ENCODE measurements at places on chromosomes 4 and X.

DNA sequence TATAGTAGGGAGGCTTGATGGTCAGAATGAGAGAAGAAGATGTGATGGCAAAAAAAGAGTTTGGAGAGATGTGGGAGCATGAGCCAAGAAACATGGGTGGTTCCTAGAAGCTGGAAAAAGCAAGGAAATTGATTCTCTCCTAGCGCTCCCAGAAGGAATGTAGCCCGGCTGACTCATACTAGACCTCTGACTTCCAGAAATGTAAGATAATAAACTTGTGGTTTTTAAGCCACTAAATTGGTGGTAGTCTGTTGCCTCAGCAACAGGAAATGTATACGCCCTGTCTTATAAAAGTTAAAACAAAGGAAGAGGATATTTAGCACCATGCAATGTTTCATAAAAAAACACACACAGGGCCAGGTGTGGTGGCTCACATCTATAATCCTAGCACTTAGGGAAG, 182.7 kb upstream of the PCDH7 start:
- H3K4me1 ChIP-seq = no peaks in the 10 kb centered on the region
- peak; percentile 16 for DNase-seq
- H3K4me3 ChIP-seq = no peak overlapping the region
- H3K36me3 ChIP-seq = no peaks in the 10 kb centered on the region
- no peaks in the 10 kb centered on the region for H3K27me3 ChIP-seq
- H3K27ac ChIP-seq = no peak overlapping the region

- H3K4me1 ChIP-seq = no peaks in the 10 kb centered on the region
- no peaks in the 10 kb centered on the region for H3K36me3 ChIP-seq
- H3K27ac ChIP-seq = no peak overlapping the region
- no peak overlapping the region for H3K4me3 ChIP-seq
- peaks cover 11% of the 10 kb centered on the region for H3K27me3 ChIP-seq
These were observed 19.4 kb upstream of the SMIM31 start for GRCh38 chr4:164734484-164734883.

GRCh38 chr4:118177126-118177525, 142.8 kb downstream of the NDST3 start:
- no peak overlapping the region for H3K27ac ChIP-seq
- no peaks in the 10 kb centered on the region for H3K27me3 ChIP-seq
- no peaks in the 10 kb centered on the region for H3K36me3 ChIP-seq
- DNase-seq = no peak
- H3K4me1 ChIP-seq = peaks cover 36% of the 10 kb centered on the region
- H3K4me3 ChIP-seq = no peak overlapping the region

DNA sequence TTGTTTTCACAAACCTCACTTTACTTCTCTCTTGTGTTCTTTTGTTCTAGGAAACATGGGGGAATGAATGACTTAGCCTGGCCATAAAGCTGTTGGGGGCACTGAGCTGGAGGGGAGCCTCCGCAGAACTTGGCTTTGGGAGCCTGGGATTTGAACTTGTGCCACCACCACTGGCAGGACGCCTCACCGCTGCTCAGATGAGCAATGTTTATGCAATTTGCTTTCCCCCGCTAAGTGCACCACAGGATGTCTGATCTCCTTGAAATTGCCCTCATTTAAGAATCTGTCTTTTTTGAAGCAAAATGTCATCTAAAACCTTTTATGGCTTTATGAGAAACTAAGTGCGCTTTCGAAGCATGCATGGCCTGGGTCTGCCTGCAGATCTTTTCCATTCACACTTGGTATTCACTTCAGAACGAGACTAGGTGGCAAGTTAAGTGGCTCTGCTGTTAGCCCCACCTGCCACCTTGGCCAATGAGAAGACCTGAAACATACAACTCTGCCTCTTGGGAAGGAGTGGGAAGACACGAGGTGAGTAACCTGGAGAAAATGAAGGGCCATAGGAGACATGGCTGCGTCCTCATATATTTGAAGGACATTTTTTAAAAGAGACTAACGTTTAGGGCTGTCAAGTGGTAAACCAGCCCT, 119.3 kb downstream of the LDB2 start:
- peaks cover 27% of the 10 kb centered on the region for H3K4me1 ChIP-seq
- H3K27ac ChIP-seq = no peak overlapping the region
- H3K4me3 ChIP-seq = no peak overlapping the region
- DNase-seq = no peak
- no peaks in the 10 kb centered on the region for H3K27me3 ChIP-seq

GRCh38 chr4:163544407-163545038, 50.0 kb downstream of the TMA16 start:
- H3K4me3 ChIP-seq = no peak overlapping the region
- no peak overlapping the region for H3K27ac ChIP-seq
- DNase-seq = peak; percentile 59

DNA sequence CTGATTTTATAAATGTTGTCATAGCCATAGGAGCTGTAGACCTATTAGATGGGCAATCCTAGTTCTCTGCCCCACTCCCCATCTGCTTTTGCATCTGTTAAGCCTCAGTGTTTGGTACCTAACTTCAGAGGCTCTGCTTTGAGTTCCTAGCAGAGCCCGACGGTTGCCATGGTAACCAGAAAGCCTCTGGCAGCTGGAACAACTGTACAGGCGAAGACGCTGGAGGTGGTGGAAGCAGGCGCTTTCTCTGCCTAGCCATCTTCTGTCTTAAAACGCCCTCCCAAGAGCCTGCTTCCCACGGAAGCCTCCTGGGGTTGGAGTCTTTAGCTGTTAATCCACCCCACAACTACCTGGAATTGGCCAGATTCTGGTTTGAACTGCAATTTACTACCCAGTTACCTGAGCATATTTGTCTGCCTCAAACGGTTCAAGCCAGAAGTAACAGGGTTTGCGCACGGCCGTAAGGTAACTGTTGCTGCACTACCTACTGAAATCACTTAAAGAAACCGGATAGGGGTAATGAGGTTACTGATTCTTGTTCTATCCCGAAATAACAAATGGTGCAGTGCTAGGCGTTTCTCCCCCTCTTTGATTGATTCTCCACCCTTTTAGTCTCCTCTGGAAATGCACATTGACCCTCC, 1.0 kb upstream of the GABRG1 start:
- H3K4me3 ChIP-seq = no peak overlapping the region
- no peaks in the 10 kb centered on the region for H3K27me3 ChIP-seq
- DNase-seq = no peak
- no peak overlapping the region for H3K27ac ChIP-seq

- no peaks in the 10 kb centered on the region for H3K27me3 ChIP-seq
- peak; percentile 76 for DNase-seq
- H3K27ac ChIP-seq = peak overlapping the region; percentile 86
- peaks cover 24% of the 10 kb centered on the region for H3K4me1 ChIP-seq
- H3K36me3 ChIP-seq = no peaks in the 10 kb centered on the region
These were observed 75.8 kb upstream of the ATP6AP2 start for GRCh38 chrX:40504801-40505605.

- H3K4me3 ChIP-seq = no peak overlapping the region
- H3K36me3 ChIP-seq = no peaks in the 10 kb centered on the region
- H3K27ac ChIP-seq = no peak overlapping the region
- H3K4me1 ChIP-seq = no peaks in the 10 kb centered on the region
- H3K27me3 ChIP-seq = no peaks in the 10 kb centered on the region
- no peak for DNase-seq
These were observed 794.8 kb upstream of the EPHA5 start for GRCh38 chr4:66465111-66465510.

GRCh38 chr4:152708796-152709195, 29.0 kb upstream of the TMEM154 start:
- H3K36me3 ChIP-seq = no peaks in the 10 kb centered on the region
- H3K27ac ChIP-seq = no peak overlapping the region
- H3K27me3 ChIP-seq = no peaks in the 10 kb centered on the region
- H3K4me1 ChIP-seq = no peaks in the 10 kb centered on the region
- DNase-seq = no peak

GRCh38 chrX:46733226-46733625, 25.7 kb downstream of the SLC9A7 start:
- no peak for DNase-seq
- no peaks in the 10 kb centered on the region for H3K4me1 ChIP-seq
- no peaks in the 10 kb centered on the region for H3K36me3 ChIP-seq
- no peaks in the 10 kb centered on the region for H3K27me3 ChIP-seq

DNA sequence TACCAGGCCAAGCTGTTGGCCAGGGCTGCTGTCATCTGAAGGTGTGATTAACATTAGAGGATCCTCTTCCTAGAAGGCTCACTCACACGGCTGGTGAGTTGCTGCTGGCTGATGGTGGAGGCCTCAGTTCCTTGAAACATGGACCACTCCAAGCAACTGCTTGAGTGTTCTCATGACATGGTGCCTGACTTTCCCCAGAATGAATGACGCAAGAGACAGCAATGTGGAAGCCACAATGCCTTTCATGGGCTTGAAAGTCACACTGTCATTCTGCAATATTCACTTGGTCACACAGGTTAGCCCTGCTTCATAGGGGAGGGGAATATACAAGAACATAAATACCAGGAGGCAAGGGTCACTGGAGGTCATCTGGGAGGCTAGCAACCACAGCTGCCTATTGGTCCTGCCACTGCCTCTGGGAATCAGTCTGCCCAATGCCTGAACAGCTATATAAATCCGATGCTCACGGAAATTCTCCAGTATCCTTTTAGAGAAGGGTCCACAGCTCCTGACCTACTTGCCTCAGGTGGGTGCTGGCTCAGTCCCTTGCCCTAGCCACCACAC, 97.1 kb upstream of the MAML3 start:
- H3K27ac ChIP-seq = no peak overlapping the region
- DNase-seq = no peak
- no peak overlapping the region for H3K4me3 ChIP-seq
- H3K36me3 ChIP-seq = no peaks in the 10 kb centered on the region
- peaks cover 42% of the 10 kb centered on the region for H3K4me1 ChIP-seq
- H3K27me3 ChIP-seq = no peaks in the 10 kb centered on the region
